Glomerular endothelial cell (primary cell): ENCODE measurements at places on chromosomes 12 and 14. TPM values are rescaled to one million over a fixed set of nuclear protein-coding genes. Genes with fewer than 3 reads are reported as not detected.

The RPGRIP1 gene
- not detected in 2 replicates for total RNA-seq

DNA sequence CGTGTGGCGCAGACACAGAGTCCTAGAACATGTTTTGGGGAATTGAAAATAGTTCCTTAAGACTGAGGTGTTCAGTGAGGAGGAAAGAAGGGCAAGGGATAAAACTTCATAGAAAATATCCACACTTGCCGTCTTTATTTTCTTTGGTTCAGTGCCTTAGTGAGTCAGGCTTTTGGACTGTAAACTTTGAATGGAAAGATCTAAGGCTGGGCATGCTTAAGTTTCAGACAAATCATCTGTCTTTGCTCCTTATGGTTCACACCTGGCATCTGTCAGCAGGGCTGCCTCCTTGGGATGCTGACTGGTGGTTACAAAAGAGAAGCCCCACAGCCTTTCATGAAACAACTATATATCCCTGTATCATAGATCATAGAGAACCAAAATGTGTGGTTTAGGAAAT is 136.3 kb upstream of the PRICKLE1 start:
- DNase-seq = no peak

The NINJ2 gene
- total RNA-seq = 2.7 TPM in 1 of 2 replicates, not detected in the other

GRCh38 chr14:74695406-74695805 is 17.5 kb downstream of the AREL1 start:
- DNase-seq = no peak

The SRRM4 gene
- not detected in 2 replicates for total RNA-seq

The OR4K13 gene
- total RNA-seq = not detected in 2 replicates

The SLC17A8 gene
- not detected in 2 replicates for total RNA-seq

The RPL6 gene
- total RNA-seq = 1,135 and 1,523 TPM in 2 replicates

GRCh38 chr14:102086709-102086971 is 204 bp downstream of the HSP90AA1 start:
- no peak for DNase-seq

The ALG10B gene
- 4.1 and 5.3 TPM in 2 replicates for total RNA-seq

GRCh38 chr12:29208936-29209701 is 60.0 kb downstream of the FAR2 start:
- DNase-seq = no peak

GRCh38 chr14:96088481-96088880 is 49.3 kb downstream of the C14orf132 start:
- no peak for DNase-seq

DNA sequence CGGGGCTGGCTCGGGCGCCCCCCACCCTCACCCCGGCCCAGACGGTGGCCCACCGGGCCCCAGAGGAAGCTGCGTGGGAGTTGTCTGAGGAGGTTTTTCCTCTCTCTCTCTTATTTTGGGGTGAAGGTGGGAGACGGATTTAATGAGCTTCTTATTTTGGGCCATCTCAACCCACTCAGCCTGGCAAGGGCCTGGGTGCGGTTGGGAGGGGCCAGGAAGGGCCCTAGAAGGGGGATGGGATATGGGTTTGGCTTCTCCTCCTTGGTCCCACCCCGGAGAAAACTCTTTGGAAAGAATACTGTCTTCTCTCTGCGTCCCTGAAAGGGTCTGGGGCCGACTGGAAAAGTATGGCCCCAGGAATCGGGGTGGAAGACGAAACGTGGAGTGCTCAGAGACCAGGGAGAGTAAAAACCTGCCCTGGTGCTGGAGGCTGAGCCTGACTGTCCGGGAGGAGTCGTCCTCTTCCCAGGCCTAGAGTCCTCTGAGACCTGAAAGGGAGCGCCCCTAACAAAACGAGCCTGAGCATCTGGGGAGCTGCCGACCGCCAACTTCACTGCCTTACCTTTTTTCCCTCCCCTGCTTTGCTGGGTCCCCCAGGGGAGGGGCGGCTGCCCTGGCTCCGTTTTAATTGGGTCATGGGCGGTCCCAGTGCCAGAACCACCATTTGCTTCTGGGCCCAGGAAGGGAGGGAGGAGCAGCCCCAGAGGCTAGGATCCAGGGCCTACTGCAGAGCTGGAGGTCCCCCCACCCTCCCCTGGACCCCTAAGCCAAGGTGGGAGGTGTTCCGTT is 1.6 kb downstream of the MMP14 start:
- no peak for DNase-seq

- DNase-seq = no peak
Measured at GRCh38 chr14:22849212-22849819, 12.9 kb downstream of the MMP14 start.

- DNase-seq = no peak
Measured at GRCh38 chr14:65866448-65866847, 453.9 kb downstream of the FUT8 start.

DNA sequence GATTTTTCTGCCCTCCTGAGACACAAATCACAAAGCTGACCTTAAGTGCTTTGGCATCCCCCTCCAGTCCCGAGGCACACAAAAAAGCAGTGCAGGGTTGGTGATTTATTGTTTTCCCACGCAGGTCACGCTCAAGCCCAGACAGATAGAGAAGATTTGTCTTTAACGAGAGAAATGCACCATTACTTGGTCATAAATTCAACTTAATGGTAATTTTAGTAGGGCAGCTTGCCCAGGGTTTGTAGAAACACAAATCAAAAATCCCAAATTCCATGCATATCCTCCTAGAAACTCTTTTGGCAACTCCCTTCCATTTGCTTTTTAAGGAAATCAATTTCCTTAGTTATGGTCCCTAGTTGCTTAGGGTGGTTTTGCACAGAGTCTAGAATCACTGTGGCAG is 132.6 kb downstream of the IGF1 start:
- DNase-seq = no peak

The CALM1 gene
- 831 and 869 TPM in 2 replicates for total RNA-seq

DNA sequence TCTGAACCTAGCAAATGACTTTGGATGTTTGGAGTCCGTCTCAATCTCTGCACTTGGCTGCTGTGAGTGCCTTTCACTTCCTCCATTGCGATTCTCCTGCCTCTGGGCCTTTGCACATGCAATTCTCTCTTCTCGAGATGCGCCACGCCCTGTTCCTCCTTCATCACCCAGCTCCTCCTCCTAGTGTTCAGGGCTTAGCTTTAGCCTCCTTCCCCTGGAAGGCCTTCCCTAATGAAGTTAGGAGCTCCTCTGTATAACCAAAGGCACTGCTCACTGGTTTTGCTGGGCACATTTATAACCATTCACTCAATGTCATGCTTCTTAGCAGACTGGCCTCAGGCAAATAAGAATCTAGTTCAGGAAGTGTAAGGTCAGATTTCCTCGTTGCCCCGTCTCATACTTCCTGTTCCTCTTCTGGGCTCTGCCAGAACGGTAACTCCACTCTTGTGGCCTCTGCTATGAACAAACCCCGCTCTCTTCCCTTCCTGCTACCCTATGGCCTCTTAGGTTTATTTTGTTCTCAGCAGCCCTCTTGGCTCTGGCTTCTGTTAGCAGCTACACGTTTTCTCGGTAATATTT is 171.4 kb downstream of the CRADD start:
- no peak for DNase-seq

- no peak for DNase-seq
Measured at GRCh38 chr14:50796390-50796789, 34.6 kb downstream of the NIN start.

The NDUFA9 gene
- total RNA-seq = 37.8 and 52.1 TPM in 2 replicates

DNA sequence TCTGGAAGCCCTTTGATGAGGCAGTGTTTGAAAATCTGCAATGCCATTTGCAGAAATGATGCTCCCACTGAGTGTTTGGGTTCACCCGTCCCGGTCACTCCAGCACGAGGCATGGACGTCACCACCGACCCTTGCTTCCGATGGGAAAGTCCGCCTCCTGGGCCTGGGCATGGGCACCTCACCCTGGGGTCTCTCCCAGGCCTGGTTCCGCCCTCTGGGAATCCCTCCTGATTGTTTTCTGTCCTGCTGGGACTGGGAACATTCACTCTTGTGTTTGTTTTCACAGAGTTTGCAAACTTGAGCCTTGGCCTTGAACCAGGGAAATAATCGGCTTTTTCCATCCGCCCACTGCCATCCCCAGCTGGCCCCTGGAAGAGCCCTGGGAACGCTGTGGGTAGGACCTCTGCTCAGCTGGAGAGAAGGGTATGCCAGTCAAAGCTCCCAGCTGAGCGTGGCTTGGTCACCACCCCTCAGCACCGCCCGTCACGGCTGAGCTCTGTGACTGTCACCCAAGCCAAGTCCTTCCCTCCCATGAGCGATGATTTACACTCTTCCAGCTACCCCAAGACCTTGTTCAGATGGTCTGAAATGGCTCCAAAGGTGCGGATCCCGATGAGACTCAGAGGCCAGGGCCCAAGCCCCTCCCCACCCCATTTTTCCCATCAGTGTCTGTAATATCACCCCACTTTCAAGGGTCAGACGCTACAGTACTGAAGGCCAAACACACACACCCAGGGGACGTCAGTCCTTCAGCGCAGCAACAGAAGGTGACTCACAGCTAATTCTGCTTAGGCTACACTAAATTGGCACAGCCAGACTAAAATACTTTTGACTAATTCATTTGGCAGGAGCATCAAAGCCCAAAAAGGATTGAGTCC is 34.1 kb upstream of the FZD10 start:
- no peak for DNase-seq

DNA sequence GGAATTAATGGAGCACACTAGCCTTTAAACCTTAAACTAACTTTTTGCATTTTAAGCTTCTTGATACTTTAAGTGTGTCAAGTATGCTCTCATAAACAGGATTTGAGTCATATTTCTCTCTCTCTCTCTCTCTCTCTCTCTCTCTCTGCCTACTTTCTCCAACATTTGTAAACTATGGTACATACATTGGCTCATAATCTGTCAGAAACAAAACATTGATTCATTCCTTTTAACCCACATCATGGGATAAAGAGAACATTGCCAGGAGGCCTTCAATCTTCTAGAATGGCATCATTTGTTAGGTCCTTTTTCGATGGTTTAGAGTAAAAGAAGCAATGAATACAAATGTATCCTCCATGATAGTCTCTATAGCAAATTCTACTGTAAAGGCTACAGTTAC is 81.6 kb upstream of the RERGL start:
- no peak for DNase-seq

The GZMH gene
- not detected in 2 replicates for total RNA-seq

The ZDHHC22 gene
- not detected in 2 replicates for total RNA-seq

The FBXL14 gene
- 10.9 and 14.1 TPM in 2 replicates for total RNA-seq

- no peak for DNase-seq
Measured at GRCh38 chr12:99901181-99901580, 83.6 kb downstream of the ANKS1B start.
